ENCODE measurements at places on chromosomes 2 and 18.

DNA sequence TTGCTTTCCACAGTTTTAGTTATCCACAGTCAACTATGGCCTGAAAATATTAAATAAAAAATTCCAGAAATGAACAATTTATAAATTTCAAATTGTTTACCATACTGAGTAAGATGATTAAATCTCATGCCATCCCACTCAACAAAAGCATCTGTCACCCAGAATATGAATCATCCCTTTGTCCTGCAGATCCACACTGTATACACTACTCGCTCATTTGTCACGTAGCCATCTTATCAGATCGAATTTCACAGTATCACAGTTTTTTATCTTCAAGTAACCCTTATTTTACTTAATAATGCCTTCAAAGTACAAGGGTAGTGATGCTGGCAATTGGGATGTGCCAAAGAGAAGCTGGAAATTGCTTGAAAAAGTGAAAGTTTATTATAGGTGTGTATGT, 291.8 kb upstream of the LRATD1 start:
- DNase-seq, result no peak

- no peak for DNase-seq
These were observed 42.0 kb upstream of the ASXL2 start for GRCh38 chr2:25920336-25920735.

DNA sequence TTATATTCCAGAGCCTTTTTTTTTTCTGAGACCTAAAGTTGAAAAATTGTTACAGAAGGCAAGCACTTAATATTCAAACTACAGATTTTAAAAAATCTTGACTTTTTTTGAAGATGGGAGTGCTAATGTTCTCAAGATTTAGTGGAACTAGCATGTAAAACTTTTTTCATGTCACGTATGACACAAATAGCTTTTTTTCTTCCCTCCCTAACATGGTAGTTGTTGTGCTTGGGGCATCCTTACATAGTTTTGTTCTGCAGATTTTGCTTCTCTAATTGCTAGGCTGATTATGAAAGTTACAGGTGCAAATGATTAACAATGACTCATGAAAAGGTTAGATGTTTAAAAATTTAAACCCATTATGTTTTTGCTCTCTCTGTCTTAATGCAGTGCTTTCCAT, 3.0 kb downstream of the EML6 start:
- DNase-seq, result no peak

DNA sequence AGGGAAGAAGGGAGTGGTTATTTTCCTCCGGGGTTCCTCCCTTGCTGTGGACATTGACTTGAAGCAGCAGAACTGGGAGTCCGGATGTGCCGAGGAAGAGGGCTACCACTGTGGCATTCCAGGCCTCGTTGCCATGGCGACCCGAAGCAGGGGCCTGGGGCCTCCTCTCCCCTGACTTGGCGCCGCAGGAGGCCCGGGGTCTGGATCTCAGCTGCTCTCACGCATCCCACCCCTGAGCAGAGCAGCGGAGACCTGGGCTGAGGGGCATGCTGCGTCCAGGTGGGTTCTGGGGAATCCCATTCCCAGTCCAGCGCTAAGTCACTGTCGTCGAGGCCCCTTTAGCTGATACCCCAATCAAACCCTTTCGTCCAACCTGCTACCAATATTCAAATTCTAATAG, 100.2 kb downstream of the BCL11A start:
- DNase-seq, result no peak

DNA sequence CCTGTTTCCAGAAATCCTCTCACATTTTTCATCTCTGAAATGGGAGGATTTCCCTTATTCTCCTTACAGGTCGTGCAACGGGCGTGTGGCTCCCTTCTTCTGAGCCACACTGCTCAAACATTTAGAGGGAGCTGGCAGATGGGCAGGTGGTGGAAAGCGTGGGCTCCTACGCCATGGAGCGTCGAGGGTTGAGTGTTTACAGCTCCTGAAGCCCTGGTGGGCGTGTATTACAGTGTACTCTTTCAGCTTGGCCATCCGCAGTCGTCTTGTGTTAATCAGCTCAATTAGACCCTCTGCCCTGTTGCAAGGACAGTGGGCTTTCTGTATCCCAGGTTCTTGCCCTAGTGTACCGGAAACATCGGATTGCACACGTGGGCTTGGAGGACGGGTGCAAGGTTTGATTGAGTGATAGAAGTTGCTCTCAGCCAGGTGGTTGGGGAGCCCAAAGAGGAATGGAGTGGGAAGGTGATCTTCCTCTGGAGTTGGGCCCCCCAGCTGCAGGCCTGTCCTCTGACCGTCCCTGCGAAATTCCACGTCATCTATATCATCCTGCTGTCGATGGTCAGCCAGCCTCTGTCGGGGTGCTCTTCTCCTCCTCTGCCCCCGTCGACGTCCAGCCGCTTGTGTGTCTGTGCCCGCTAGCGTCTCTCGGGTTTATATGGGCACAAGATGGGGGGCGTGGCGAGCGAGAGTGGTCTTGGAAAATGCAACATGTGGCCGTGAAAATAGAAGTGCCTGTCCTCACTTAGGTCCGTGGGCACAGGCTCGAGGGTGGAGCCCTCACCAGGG, 120.3 kb upstream of the DSEL start:
- no peak for DNase-seq

- no peak for DNase-seq
These were observed 84.6 kb downstream of the PIGN start for GRCh38 chr18:62102221-62102620.

DNA sequence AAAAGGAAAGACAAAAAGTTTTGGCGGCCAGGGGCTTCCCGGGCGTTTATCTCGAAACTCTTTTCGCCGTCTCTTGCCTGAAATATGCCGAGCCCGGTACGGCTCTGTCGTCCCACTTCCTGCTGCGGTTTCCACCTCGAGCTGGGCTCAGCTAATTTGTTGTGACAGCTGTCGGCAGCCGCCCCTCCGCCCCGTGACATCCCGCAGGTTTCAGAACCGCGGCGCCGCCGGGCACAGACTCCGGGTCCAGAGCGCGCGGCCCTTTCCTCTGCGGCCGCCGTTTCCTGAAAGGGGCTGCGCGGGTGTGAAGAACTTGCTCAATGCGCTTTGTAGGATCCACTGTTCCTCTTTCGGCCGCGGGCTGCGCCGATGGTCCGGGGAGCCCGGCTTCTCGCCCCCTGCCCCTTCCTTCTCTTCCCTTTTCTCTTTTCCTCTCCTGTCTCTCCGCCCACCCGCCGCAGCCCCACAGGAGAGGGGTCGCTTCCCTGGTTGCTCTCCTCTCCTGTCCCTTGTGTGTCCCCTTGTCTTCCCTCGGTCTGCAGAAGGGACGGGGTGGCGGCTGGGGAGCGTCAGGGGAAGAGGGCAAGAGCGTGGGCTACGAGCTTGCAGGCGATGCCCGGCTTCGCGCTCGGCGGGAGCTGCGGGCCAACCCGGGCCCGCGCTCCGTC, 648 bp downstream of the ARID5A start:
- DNase-seq, result peak; percentile 73

GRCh38 chr18:56775701-56776100, 124.5 kb downstream of the WDR7 start:
- no peak for DNase-seq

- DNase-seq, result no peak
These were observed 21.8 kb downstream of the CAD start for GRCh38 chr2:27238976-27239375.

DNA sequence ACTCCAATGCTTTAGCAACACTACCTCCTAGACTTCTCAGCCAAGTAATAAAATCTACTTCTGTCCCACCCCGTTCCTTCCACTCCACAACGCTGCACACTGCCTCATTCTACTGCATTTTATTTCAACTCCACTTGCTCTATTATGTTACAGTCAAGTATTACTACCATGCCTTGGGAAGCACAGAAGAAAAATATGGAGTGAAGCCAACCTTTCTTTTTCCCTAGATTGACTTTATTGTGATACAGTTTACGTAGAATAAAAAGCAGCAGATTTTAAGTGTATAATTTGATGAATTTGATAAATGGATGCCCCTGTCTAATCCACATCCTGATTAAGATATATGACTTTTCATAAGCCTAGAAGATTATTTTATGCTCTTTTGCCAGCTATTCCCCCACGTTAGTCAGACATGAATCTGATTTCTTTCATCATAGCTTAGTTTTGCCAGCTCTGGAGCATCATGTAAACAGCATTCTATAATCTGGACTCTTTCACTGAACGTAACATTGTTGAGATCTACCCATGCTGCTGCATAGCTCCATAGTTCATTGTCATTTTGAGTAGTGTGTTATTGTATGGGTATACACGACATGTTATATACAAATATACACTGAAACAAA, 676.8 kb upstream of the RAB6C start:
- DNase-seq, result no peak

- DNase-seq, result no peak
These were observed 250.9 kb downstream of the BCL11A start for GRCh38 chr2:60302377-60303126.

DNA sequence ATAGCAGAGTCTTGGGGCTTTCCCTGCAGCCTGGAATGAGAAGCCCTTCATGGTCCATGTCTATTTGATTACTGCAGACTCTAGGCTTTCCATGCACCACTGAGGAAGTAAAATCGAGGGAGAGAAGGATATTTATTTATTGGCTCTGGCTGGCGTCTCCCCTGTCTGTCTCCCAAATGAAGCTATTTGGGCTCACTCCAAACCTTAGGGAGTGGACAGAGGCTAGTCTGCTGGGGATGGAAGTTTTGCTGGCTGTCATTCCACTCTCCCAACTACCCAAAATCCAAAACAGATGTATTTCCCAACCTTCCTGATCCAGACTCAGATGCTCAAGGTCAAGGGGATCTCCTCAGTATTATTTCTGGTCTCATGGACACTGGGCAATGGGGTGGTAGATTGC, 33.7 kb downstream of the TMEM17 start:
- DNase-seq, result no peak

GRCh38 chr2:71212336-71212735, 14.6 kb downstream of the PAIP2B start:
- DNase-seq, result no peak

GRCh38 chr2:40129725-40130124, 322.2 kb downstream of the SLC8A1 start:
- no peak for DNase-seq

DNA sequence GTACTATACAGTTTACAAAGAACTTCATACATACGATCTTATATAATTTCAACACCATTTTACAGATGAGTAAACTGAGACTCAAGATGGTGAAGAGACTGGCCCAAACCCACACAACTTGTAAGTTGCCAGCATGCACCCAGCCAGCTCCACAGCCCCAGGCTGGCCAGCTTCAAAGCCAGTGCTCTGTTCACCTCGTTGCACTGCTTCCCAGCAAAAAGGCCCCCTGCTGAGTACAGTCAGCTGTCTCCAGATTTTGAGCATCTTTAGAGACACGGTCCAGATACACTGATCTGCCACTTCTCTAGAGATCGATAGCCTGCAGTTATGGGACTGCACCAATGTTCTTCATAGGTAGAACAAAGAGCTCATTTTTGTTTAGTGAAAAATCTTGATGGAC, 257.2 kb upstream of the CHAC2 start:
- DNase-seq, result no peak
